ENCODE measurements at places on chromosomes 5 and 9.

DNA sequence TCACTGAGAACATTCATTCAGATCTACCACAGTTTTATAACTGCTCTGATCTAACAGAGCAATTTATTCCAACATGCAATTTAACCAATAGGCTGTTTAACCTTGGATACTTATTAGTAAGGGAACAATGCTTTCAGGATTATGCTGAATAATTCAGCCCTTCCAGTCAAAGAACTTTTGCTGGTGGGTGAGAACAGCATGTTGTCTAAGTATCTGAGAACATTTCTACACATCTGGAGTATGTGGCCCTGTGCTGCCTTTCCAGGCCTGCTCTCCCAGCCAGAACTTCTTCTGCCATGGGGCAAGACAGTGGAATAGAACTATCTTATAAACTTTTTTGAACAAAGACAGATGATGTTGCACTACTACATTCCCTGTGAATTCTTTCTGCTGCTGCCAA lies 55.8 kb downstream of the NFIB start:
- DNase-seq, result no peak

- DNase-seq, result no peak
Measured at GRCh38 chr5:115069087-115069968, 100.4 kb downstream of the TRIM36 start.

DNA sequence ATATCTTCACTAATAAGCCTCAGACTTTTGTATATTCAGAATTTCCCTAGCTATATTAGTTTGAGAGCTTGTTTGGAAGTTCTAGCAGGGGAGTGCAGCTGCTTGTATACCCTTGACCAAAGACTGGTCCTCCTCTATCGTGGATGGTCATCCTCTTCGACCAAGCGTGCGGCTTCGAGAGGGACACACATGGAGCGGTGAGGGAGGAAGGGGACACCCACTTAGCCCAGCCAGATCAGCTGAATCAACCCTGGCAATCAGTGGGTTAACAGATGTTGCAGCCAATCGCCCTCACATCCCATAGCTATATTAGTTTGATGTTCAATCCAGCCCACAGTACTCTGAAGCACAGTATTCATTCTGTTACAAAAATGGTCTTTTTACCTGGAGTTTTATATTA lies 3.2 kb downstream of the CAVIN4 start:
- DNase-seq, result no peak

GRCh38 chr9:68562461-68562860 lies 21.8 kb upstream of the TMEM252 start:
- DNase-seq, result no peak

DNA sequence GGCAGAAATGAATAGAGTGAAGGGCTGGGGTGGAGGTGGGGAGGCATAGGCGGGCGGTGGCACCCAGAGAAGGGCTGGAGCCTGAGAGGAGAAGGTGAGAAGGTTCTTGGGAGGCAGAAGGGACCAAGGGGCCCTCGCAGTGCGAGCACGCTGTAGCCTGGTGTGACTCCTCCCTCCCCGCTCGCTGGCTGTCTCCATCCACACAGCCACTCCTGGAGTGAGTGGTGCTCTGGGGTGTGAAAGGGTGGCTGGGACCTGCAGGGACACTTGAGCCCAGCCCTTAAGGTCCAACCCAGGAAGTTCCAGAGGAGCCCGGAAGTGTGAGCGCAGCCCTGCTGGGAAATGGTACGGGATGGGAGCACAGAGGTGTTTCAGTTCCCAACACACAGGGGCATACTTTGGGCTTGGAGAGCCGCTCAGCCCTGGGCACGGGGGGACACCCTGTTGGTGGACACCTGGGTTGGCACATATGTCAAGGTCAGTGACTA lies 9.3 kb upstream of the SCGB3A1 start:
- DNase-seq, result no peak

GRCh38 chr9:126440940-126441339 lies 114.3 kb downstream of the MVB12B start:
- no peak for DNase-seq

GRCh38 chr5:176157656-176158055 lies 80.6 kb upstream of the SIMC1 start:
- no peak for DNase-seq

GRCh38 chr5:96151891-96152290 lies 190.2 kb upstream of the ELL2 start:
- DNase-seq, result no peak

DNA sequence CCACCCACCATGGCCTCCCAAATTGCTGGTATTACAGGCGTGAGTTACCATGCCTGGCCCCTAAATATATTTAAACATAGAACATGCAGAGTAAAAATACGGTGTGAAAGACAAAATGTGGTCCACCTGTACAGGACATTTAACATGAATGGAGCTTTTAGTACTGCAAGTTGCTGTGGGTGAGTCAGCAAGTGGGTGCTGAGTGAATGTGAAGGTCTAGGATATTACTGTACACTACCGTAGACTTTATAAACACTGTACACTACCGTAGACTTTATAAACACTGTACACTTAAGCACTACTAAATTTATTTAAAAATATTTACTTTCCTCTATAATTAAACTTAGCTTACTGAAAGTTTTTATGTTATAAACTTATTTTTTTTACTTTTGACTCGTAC lies 317.8 kb downstream of the PRDM9 start:
- DNase-seq, result no peak

DNA sequence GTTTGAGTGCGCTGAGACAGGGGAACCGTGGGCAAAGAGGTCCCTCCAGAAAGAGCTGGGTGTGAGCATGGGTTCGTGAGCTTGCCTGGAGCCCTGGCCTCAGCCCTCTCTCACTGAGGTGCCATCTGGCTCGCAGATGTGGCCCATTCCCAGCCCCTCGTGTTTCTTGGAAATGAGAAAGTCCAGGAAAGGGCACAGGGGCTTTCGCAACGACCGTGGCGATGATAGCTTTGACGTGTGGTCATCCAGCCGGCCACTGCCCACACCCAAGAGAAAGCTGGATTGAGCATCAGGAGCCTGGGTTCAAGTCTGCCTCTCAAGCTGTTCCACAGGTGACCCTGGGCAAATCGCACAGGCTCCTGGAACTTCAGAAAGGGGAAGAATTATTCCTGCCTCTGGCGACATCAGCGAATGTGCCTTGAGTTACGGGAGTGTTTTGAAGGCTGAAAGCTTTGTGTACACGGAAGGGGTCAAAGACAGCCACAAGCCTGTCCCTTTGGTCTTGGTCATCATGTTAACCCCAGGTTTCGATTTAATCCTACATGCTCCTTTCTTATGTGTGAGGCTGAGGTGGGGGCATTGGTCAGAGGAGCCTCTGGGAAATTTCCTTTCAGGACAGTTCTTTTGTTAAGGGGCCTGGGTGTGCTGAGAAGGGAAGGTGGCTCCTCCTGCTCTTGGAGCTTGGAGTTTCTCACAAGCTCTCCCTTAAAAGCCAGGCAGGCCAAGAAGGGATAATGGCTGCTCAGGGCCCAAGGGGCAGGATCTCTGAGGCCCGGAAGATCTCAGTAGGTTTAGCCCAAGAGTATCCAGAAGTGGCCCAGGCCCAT lies 41.7 kb upstream of the IL17B start:
- no peak for DNase-seq

DNA sequence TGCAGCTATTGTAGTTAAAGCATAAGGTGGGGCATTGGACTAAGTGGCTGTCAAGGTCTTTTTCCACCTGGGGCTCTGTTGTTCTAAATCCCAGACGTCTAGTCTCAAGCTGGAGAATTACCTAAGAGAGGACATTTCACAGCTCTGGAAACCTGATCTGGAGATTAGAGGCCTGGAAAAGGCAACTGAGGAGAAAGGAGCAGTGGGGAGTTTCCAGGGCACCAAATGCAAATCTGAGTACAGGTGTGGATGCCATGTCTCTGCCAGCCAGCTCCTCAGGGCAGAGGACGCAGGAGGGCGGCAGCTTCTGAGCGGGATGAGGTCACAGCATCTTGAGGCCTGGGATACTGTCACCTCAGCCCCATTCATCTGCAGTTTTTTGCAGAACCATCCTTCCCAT lies 65.2 kb downstream of the PPARGC1B start:
- no peak for DNase-seq

DNA sequence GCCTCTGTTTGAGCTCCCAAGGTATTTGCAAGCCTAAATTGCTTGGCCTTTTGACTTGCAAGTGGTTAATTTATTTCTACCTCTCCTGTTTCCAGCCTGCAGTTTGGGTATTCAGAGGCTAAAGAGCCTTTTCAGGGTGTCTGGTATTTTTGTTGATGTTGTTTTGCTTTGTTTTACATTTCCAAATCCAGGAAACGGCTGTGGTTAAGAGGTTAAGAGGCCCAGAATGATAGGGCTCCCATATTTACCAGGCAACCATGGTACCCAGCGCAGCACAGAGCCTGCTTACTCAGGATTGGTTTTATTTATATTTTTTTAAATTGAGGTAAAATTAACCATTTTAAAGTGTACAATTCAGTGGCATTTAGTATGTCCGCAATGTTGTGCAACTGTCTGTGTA lies 92.1 kb downstream of the PDZD2 start:
- no peak for DNase-seq

DNA sequence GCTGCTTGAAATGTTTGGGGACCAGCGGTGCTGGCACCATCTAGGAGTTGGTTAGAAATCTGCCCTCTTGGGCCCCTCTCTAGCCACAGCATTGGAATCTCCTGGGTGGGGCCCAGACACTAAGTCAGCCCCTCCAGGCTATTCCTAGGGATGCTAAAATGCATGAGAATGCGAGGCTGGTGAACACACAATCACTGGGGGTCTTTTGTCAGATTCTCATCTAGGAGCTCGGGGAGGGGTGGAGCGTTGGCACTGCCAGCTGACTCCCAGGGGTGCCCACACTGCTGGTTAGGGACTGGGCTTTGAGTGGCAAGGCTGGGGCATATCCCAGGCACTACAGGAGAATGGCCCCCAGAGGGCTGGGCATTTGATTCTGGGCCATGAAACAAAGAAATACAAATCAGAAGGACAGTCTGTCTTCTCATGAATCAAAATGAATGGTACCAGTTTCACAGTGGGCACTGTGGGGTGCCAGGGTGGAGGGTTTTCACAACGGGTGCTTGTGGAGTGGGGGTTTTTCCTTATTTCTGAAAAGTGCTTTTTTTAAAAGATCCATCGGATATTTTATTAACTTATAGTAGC lies 127.8 kb upstream of the RAPGEF1 start:
- no peak for DNase-seq

GRCh38 chr5:157197086-157197485 lies 16.4 kb downstream of the ITK start:
- DNase-seq, result no peak

GRCh38 chr5:168853972-168854371 lies 274.8 kb upstream of the PANK3 start:
- DNase-seq, result no peak

- DNase-seq, result peak; percentile 8
Measured at GRCh38 chr9:113523421-113524141, 60.1 kb downstream of the RGS3 start.

DNA sequence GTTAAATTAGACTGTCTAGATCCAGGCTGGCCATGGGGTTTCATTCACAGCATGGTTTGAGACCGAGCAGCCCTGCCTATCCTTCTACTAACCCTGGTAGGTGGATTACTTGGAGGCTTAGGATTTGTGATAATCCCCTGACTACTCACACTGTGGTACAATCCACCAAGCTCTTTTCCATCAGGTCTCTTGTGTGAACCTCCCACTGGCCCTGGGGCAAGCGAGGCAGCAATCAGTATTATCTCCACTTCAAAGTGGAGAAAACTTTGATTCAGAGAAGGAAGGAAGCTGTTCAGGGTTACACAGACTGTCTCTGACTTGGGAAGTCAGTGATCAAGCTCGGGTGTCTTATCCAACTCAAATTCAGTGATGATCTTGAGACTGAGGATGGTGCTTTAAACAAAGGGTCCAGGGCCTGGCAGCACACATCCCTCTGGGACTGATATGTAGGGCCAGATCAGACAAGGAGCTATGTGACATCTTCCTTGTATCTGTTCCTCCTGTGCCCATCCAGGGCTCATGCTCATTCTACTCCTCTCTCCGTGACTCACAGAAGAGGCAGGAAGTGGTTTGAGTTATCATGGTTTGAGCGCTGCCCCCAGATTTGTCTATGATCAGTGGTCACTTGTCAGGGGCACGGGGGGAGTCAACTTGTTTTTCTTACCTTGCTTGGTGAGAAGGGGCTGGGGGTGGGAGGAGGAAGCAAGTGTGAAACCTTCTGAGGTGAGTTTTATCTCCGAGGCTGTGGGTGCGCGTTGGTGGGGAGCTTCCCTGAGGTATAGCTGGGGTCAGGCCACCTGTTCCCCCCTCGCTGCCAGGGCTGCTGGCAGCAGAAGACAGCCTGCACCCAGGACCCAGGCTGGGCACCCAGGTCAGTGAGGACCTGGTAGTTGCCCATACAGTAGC lies 48.6 kb downstream of the RGS3 start:
- DNase-seq, result peak; percentile 15

DNA sequence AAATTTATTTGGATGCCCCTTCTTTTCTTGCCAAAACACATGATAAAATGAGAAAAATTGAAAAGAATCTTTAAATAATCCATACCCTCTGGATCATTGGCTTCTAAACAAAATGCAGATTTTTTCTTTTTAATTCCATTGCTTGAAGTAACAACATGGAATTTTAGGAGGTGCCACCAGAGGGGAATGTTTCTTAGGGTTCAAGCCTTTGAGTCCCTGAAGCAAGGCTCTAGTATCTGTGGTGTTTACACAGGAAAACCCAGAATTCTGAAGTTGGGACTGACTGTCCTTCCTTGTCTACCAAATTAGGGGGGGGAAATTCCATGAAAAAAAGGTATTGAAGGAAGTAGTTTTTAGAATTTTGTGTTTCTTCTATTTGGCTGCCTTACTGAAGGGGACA lies 69.4 kb downstream of the LMNB1 start:
- no peak for DNase-seq

DNA sequence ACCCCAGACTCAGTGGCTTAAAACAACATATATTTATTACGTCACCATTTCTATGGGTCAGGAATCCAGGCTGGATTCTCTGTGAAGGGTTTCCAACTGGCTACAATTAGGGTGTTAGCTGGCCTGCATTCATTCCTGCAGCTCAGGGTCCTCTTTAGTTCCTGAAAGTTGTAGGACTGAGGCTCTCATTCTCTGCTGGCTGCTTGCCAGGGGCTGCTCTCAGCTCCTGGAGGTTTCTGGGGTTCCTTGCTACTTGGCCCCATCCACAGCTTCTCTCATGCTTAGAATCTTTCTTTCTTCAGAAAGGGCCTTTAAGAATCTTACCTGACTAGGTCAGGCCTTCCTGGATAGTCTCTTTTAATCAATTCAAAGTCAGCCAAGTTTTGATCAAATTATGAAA lies 424.6 kb downstream of the GADD45G start:
- no peak for DNase-seq

DNA sequence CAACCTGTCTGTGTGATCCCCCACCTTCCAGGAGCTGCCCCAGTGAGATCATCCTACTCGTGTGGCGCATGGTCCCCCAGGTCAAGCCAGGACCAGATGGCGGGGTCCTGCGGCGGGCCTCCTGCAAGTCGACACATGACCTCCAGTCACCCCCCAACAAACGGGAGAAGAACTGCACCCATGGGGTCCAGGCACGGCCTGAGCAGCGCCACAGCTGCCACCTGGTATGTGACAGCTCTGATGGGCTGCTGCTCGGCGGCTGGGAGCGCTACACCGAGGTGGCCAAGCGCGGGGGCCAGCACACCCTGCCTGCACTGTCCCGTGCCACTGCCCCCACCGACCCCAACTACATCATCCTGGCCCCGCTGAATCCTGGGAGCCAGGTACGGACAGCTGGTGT lies 43.7 kb downstream of the RGS3 start:
- DNase-seq, result no peak

GRCh38 chr9:22065431-22066200 lies 56.5 kb upstream of the CDKN2B start:
- DNase-seq, result no peak

GRCh38 chr9:72041775-72042194 lies 18.6 kb downstream of the C9orf57 start:
- DNase-seq, result no peak

GRCh38 chr5:114305402-114306207 lies 56.3 kb upstream of the KCNN2 start:
- DNase-seq, result no peak
